ENCODE measurements at places on chromosomes 6 and 20.
A peak's percentile ranks its signal among the peaks of the same experiment; 100 is the strongest.

GRCh38 chr20:4216142-4216735 is 200.9 kb upstream of the RNF24 start:
- no peak for DNase-seq

GRCh38 chr6:157614026-157614568 is 208.9 kb upstream of the SNX9 start:
- no peak for DNase-seq

DNA sequence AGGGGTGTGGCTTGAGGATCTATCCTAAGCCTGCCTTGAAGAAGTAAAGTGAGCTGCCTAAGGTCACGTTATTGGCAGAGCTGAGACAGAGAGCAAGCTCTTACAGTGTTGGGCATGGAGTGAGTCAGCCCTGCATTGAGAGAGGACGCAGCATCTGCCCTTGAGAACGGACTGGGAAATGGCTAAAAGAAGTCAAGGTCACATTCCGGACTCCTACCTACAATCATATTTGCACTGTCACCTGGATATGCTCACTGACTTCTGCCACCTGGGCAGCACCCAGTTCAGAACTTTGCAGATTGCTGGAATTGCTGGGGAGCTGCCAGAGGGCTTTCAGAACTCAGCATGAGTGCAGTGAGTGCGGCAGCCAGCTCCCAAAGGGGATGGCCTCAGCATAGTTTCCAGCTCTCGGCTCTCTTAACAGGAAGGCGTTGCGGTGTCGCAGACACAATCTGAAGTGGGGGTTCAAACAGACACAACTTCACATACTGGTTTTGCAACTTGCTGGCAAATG is 199.3 kb upstream of the SGK1 start:
- peak; percentile 53 for DNase-seq

- no peak for DNase-seq
These were observed 15.2 kb upstream of the ATXN1 start for GRCh38 chr6:16776394-16777017.

DNA sequence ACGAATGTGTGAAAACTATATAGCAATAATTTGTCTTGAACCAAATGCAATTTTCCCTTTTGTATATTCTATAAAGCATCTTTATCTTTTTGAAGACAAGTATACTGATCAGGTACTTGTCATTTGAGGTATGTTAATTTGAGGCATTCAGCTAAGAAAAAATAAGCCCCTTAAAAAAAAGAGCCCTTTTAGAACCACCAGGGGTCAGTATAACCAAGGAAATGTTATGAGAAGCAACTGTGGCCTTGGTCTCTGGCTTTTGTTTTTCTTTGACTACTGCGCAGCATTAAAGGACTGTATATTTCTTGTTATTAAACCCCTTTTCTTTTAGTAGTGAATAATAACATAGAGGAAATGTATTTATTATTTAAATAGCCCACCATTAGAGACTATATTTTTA is 43.1 kb downstream of the CD109 start:
- no peak for DNase-seq

- DNase-seq = no peak
These were observed 77.1 kb downstream of the CDYL start for GRCh38 chr6:4853349-4853748.

GRCh38 chr6:51495096-51495495 is 592.3 kb downstream of the PKHD1 start:
- DNase-seq = no peak

GRCh38 chr6:129677620-129678325 is 32.2 kb downstream of the ARHGAP18 start:
- DNase-seq = no peak

GRCh38 chr6:74853991-74854390 is 351.9 kb downstream of the COL12A1 start:
- no peak for DNase-seq

- DNase-seq = no peak
These were observed 280.8 kb upstream of the QKI start for GRCh38 chr6:163133691-163134090.

DNA sequence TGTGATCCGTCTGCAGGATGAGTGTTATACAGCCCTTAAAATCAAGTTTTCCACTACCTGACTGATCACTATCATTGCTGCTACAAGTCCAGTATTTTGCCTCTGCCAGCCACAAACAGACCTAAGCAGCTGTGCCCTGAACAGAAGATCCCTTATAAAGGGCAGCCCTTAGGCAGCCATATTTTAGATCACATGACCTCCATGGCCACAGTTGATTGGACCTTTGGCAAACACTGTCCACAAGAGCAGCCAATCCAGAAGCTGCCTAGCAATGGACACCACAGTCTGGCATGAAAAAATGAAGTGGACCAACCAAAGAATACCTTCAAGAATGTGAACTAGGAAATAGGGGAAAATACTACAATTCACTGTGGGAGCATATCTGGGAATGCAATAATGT is 50.8 kb downstream of the MC3R start:
- DNase-seq = no peak

DNA sequence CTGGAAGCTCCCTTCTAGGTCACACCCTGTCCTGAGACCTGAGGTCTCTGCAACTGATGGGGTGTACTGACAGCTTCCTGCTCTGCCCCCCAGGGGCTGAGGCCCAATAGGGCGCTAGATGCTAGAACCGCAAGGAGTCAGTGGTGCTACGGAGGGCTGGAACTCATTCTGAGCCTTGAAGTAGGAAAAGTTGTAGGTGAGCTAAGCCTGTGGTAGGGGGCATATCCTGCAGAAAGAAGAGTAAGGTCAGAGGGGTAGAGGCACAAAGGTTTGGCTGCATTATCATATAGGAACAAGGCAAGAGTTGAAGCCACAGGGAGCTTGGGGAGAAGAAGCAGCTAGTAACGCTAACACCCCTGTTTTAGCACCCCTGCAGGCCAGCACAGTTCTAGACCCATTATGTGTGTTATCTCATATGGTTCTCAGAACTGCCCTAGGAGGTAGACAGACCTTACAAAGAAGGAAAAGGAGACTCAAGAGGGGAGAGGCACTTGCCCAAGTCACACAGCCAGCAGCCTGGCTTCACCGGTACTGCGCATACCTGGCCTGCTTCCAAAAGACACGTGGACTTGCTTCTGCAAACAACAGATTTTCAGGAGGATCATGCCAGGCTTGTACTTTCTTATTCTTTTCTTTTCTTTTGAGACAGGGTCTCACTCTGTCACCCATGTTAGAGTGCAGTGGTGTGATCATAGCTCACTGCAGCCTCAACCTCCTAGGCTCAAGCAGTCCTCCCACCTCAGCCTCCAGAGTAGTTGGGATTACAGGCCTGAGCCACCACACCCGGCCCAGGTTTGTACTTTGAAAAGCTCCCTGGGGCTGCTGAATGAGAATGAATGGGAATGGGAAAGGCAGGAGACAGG is 156.1 kb downstream of the MRPL14 start:
- peak; percentile 36 for DNase-seq

- DNase-seq = no peak
These were observed 196.7 kb upstream of the KCNQ5 start for GRCh38 chr6:72425003-72425681.

DNA sequence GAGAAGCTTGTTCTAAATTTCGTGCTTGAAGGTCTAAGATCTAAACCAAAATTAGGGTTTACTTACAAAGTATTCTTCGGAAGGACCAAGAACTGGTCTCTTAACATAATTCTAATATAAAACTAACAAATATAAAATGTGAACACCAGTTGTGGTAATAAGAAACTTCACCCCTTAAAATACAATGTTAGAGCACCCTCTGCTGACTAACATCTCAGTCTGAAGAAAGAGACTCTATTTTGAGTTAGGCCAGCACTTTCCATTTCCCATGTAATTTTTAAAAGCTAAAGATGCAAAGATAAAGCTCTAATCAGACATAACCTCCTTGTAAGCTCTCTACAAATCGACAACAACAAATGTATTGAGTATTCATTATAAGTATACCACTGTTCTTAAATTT is 24.6 kb downstream of the ATG5 start:
- no peak for DNase-seq

DNA sequence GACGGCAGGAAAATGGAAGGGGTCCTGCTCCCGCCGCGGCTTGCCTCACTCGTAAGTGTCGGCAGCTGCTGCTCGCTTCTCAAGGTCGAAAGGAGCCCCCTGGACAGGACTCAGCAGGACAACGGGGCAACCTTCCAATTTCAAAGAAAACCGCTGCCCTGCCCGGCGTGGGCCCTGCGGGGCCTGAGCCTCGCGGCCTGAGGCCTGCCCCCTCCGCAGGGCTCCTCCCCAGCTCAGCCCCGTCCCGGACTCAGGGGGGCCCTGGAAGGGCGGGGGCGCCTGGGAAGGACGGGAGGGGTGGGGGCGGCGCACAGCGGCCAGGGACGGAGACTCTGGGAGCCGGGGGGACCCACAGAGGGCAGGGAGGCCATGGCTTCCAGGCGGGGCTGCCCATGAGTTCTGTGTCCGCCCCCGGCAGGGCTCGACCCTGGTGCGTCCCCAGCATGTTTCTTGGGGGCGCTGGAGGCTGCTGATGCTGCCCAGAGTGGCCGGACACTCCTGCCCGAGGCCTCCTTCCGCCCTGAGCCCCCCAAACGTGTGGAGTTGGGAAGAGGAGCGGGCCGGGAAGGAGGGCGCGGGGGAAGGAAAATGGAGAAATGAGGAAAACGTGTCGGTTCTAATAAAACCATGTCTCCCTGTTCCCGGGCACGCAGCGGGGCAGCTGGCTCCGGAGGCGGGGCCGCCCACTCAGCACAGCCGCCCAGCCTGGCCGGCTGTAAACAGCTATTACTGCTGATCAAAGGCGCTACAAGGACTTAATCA is 114.6 kb downstream of the DLL1 start:
- DNase-seq = no peak

DNA sequence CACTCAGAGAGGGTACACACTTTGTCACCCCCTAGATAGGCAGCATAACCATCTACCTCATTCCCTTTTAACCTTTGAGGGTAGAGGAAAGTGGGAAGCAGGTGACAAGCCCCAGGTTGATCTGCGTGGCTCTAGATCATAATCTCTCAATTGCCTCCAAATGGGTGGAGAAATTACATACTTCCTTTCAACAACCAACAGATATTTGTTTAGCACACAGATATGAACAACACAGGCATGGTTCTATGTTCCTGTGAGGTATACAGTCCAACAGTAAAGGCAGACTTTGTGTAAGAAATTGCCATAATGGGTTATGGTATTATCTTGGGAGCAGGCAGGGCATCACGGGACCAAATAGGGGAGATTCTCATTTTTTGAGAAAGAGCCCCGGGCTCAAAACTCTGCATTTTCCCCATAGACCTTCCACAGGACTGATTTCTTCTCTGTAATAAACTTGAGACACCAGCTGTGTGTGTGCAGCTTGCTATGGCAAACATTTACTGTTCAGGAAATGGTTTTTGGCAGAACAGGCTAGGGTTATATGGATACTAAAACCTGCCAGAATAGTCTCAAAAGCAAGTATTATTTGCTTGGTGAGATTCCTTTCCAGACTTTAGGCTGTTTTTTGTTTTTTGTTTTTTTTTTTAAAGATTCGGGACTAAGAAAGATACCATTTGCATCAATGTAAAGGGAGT is 126.2 kb downstream of the CD164 start:
- DNase-seq = no peak

- DNase-seq = no peak
These were observed 60.0 kb downstream of the DNAH8 start for GRCh38 chr6:38774929-38775707.

GRCh38 chr6:168281826-168282225 is 37.8 kb downstream of the DACT2 start:
- no peak for DNase-seq

GRCh38 chr6:157023958-157024357 is 246.8 kb downstream of the ARID1B start:
- no peak for DNase-seq

GRCh38 chr20:6075428-6076219 is 21.8 kb upstream of the LRRN4 start:
- DNase-seq = no peak

DNA sequence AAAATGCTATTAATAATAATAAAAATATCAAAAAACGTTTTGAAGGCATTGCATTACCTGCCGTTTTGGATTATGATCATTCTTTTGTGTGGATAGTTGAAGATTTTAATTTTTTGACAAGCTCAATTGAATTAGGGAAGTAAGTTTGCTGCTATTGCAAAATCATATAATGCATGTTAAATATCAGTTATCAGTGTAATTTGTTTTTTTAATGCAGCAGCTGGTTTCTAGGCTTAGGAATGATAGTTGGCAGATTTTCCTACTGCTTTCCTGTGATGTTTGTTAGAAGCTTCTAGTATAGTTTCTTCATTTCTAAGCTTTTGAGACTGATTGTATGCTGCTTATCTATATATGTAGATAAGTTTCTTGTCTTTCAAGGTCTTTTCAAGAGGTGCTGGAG is 99.0 kb downstream of the JARID2 start:
- DNase-seq = no peak

DNA sequence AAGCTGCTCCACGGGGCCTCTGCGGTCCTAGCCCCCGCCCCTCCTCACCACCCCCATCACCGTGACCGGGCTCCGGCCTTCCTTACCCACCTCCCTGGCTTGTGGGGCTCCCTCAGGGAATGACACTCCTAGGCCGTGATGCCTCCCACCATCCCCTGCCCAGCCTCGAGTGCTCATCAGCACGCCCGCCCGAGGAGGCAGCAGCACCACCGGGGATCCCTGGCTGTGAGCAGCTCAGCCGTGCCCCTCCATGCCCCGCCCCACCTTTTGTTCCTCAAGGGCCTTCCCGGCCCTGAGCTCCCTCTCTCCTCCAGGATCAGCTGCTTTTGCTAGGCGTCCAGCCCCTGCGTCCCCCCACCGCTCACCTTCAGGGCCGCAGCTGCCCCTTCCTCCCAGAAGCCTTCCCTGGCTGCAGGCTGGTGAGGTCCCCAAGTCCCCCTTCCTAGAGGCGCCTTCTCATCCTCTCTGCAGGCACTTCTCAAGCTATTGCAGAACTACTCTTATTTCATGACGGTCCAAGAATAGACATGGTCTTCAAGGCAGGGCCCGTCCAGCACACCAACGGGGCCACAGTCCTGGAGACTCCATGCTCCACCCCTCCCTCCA is 3.0 kb downstream of the FNDC11 start:
- no peak for DNase-seq

DNA sequence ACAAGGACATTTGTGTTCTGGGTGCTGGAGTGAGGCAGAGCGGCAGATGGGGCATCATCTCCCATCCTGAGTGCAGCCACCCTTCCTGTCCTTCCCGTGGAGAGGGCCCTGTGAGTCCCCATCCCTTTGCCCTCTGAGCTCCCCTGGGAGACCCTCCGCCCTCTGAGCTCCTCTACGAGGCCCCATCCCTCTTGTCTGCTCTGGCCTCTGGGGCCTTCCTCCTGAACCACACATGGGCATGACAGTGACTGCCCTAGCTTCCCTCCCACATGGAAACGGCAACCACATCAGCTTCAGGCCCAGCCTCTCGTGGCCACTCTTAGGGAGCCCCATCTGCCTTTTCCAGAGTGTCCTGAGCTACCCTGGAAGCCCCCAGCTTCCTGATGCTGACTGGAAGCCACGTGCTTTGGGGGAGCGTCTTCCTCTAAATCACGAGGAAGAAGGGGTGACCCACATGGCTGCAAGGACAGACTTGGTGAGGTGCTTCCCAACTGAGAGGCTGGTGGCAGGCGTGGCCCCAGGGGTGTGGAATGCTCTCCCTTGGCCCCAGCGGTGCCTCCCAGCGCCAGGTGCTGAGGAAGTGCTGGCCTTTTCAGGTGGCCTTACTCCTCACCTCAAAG is 52.6 kb downstream of the GINS1 start:
- DNase-seq = no peak

GRCh38 chr6:100549406-100550167 is 84.9 kb upstream of the SIM1 start:
- DNase-seq = no peak

GRCh38 chr6:72703093-72703492 is 81.2 kb downstream of the KCNQ5 start:
- DNase-seq = no peak

GRCh38 chr20:10857352-10858070 is 183.7 kb upstream of the JAG1 start:
- no peak for DNase-seq
